Stimulated activated CD8-positive, alpha-beta memory T cell treated with anti-CD3 and anti-CD28 coated beads, Interleukin-15, amount 100 ng/mL, for 48 hours (primary cell): ENCODE measurements at places on chromosomes 2 and 18.

GRCh38 chr2:236512902-236513435 lies 56.7 kb upstream of the ACKR3 start:
- peak; percentile 48 for DNase-seq

DNA sequence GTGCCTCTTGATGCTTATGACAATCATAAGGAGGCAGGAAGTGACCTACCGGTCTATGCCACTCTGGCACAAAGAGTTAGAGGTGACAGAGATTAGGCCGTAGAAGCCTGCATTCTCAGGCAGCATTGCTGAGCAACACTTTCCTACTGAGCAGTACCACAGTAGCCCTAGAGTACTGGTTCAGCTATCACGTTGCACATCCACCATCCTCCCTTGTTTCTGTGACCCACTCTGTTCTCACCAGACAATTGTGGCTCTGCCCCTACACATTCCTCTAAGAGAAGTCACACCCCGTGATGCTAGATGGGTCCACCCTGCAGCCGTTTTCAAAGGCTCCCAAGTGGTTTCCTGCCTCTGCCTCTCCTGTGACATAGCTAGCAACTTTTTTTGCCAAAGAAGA lies 22.6 kb upstream of the SUCLG1 start:
- DNase-seq = no peak

GRCh38 chr2:120396013-120396860 lies 50.3 kb downstream of the INHBB start:
- no peak for DNase-seq

- DNase-seq = no peak
These were observed 34.9 kb downstream of the RNU4ATAC start for GRCh38 chr2:121565389-121566250.

DNA sequence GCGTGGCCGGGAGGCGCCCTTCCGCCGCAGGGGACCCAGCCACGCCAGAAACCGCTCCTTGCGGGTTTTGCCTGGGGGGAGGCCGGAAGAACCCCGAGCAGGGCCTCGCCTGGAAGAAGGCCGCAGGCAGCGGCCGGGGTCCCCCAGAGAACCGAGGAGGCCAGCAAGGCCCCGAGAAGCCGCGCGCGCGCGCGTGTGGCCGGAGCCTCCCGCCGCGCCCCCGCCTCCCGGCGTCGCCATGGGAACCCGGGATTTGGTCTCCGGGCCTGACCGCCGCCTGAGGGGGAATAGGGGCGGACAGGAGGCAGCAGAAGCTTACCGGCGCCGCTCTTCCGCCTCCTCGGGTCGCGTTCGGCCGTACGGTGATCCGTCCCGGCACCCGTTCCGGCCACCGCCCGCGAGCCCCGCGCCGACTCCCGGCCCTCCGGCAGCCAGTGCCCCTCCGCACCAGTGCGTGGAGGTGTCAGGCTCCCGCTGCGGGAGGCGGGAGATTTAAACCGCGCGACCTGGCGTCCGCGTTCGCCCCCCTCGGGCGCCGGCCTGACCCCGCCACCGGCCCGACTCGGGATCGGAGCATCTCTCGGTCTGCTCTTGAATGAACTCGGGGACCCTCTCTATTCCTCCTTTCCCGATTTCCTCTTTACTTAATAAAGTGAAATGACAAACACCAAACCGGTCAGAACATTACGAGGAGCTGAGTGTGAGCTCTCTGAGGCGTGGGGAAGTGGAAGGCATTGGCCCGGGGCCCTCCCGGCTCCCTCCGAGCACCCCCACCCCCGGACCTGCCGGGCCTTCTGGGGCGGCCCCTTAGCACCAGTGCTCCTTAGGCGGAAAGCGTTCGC lies at the start of gene ICA1L:
TSS of gene ICA1L (minus strand) at position 467 of the 842 bp plus-strand sequence. CDS start 42,757 bp downstream, outside the sequence.
- DNase-seq = peak; percentile 44

GRCh38 chr2:190460487-190460886 lies 52.3 kb downstream of the MFSD6 start:
- no peak for DNase-seq

- no peak for DNase-seq
These were observed 869 bp downstream of the STARD7 start for GRCh38 chr2:96207774-96208142.

GRCh38 chr2:45818591-45818990 lies 167.1 kb downstream of the PRKCE start:
- DNase-seq = no peak
